NCI-H2029 (cell line): ENCODE measurements at places on chromosomes 3 and 15.

- DNase-seq, result no peak
Observed at GRCh38 chr3:50214824-50215223, 9.8 kb downstream of the SLC38A3 start.

- peak; percentile 88 for DNase-seq
Observed at GRCh38 chr3:100103558-100104441, 10.5 kb downstream of the FILIP1L start.

- DNase-seq, result peak; percentile 44
Observed at GRCh38 chr3:159829539-159830227, 159.0 kb upstream of the IL12A start.

- no peak for DNase-seq
Observed at GRCh38 chr3:46090161-46090591, 62.9 kb upstream of the XCR1 start.

DNA sequence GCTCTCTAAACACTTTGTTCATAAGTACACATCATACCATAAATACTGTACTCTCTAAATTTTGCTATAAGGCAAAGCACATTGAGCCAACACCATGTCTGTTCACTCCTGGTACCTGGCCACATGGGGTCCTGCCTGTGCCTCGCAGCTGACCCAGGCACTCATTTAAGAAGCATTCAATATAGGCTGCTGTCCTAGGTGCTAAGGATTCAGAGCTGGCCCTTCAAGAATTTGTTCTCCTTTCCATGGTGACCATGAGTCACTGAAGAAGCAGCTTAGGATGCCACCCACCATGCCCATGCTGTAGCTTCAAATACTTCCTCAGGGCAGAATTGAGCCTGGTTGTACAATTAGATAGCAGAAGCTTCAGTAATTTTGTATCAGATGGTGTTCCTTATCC is 119.2 kb upstream of the ZBED2 start:
- DNase-seq, result no peak

- no peak for DNase-seq
Observed at GRCh38 chr3:16999161-16999560, 114.4 kb downstream of the PLCL2 start.

- no peak for DNase-seq
Observed at GRCh38 chr3:178223876-178224275, 312.4 kb upstream of the KCNMB2 start.

DNA sequence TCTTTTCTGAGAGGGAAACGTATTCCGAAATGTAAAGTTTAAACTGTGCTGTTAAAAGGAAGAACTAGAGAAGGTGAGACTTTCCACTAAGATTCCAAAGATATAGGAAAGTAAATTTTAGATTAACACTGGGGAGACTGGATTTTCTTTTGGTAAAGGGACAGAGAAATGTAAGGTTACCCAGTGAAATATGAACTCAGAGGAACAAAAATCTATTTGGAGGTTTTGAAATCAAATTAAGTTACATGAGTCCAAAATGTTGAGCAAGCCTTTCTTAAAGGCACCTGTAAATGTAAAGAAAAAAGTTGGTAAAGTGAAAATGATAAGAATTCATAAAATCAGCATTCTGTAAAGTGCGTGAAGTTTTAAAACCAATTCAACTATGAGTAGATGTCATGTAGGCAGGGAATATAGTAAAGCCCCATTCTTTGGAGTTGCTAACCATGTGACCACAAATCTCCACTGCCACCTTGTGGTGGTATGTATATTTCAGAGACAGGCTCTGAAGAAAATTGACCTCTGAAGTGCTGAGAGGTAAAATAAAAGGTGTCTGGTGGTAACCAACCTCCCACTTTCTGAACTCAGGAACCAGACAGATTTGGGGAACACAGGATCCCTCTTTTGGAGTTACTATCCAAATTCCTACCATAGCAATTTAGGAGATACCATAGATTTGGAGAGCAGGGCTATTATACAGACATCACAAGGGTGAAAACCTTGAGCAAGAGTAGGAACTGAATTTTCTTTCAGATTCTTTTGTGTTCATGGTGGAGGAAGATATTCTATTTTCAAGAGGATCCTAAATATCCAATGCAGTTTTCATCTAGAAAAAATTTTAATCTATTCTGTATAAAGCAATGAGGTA is 215.3 kb downstream of the ROBO2 start:
- peak; percentile 26 for DNase-seq

- DNase-seq, result no peak
Observed at GRCh38 chr15:90213818-90214204, 12.7 kb downstream of the SEMA4B start.

DNA sequence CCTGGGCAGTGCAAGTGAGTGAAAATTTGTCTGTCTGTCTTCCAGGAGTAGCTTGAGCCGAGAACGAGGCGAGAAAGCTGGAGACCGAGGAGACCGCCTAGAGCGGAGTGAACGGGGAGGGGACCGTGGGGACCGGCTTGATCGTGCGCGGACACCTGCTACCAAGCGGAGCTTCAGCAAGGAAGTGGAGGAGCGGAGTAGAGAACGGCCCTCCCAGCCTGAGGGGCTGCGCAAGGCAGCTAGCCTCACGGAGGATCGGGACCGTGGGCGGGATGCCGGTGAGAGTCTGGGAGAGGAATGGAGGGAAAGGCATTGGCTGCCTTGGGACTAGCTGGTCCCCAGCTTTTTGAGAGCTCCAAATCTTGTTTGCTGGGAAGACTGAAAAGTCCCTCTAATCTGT is 10.2 kb upstream of the FAM131A start:
- no peak for DNase-seq

GRCh38 chr15:81294516-81294880 is 29.4 kb downstream of the STARD5 start:
- no peak for DNase-seq
